GM23248 (cell line): ENCODE measurements at places on chromosomes 3 and 15.
A peak's percentile ranks its signal among the peaks of the same experiment; 100 is the strongest.

GRCh38 chr3:86711634-86712033 lies 279.3 kb downstream of the VGLL3 start:
- DNase-seq = no peak

GRCh38 chr15:66131831-66132230 lies 121.7 kb downstream of the MEGF11 start:
- no peak for DNase-seq

DNA sequence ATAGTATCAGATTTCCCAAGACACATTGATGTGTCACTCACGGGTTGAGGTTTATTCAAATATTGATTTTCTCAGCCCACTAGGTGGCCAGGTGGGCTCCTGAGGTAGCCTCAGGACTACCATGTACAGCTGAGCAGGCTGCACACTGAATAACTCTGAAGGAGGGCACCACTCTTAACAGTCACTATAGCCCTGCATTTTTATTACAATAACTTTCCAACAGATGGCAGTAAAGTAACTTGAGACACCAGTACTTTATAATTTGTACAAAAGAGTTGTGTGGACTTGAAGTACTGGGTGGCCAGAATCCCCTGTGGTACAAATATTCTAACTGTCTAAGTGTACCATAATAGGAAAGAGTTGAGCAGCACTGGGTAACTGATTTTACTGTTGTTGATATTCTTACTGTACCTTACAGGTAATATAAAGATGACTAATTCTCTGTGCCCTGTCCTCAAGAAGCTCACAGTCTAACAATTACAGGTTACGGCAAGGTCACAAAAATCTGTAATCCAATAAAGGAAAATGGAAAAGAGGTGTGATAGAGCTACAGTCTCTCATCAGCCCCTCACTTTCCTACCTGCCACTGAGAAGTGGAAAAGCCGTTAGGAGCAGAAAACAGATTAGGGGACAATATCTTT lies 76.0 kb downstream of the ETFA start:
- DNase-seq = peak; percentile 60

- DNase-seq = no peak
Measured at GRCh38 chr15:73079565-73079964, 27.3 kb downstream of the NEO1 start.

GRCh38 chr3:67202053-67202452 lies 203.9 kb downstream of the KBTBD8 start:
- no peak for DNase-seq

DNA sequence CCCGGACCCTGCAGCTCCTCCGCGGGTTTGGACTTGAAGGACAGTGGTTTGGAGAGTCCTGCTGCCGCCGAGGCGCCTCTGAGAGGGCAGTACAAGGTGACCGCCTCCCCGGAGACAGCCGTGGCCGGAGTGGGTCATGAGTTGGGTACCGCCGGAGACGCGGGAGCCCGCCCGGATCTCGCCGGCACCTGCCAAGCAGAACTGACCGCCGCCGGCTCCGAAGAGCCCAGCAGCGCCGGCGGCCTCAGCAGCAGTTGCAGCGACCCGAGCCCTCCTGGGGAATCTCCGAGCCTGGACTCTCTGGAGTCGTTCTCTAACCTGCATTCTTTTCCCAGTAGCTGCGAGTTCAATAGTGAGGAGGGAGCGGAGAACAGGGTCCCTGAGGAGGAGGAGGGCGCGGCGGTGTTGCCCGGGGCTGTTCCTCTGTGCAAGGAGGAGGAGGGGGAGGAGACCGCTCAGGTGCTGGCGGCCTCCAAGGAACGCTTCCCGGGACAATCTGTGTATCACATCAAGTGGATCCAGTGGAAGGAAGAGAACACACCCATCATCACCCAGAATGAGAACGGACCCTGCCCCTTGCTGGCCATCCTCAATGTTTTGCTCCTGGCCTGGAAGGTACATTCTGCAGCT lies 634 bp downstream of the MINDY2 start:
- DNase-seq = peak; percentile 58

- DNase-seq = no peak
Measured at GRCh38 chr3:15513810-15514662, 7.5 kb downstream of the COLQ start.
